ENCODE measurements at places on chromosomes 13 and 19.

GRCh38 chr19:6801485-6802086 is 29.1 kb downstream of the VAV1 start:
- peak; percentile 73 for DNase-seq

DNA sequence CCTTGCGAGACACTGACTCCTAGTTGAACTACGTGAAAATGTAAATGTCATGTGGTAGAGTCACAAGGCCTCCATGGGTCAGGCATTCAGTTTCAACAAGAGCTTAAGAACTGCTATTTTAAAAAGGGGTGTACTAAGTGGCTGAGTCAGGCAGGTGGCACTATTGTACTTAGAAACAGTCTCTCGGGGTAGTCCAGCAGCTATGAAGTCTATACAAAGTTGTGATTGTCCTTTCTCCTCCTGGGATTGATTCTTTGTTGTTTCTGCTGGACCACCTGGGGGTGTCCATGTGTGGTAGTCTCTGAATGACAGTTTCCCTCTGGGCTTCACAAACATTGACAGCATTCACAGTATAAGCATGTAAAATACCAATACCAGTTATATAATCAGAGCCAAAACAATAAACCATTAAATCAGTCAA is 33.0 kb downstream of the UGGT2 start:
- no peak for DNase-seq

GRCh38 chr13:20270163-20270865 is 38.2 kb upstream of the GJB6 start:
- no peak for DNase-seq

- DNase-seq = no peak
These were observed 2.1 kb upstream of the GRTP1 start for GRCh38 chr13:113365971-113366588.

DNA sequence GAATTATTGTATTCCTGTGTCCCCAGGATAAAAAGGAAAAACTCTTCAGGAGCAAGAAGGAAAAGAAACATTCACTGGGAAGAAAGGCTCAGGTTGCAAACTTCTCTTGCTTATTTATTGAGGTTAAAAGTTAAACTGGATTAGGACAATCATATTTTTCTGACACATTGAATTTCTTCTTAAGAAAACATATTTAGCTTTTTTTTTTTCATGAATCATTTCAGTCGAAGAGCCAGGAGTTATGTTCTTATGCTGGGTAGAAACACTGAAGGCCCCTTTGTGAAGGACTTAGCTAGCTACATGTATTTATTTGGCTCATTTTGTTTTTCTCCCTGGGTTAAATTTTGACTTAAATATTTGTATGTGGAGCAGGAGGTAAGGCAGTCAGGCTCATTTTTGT is 434.0 kb downstream of the KLF5 start:
- DNase-seq = no peak

DNA sequence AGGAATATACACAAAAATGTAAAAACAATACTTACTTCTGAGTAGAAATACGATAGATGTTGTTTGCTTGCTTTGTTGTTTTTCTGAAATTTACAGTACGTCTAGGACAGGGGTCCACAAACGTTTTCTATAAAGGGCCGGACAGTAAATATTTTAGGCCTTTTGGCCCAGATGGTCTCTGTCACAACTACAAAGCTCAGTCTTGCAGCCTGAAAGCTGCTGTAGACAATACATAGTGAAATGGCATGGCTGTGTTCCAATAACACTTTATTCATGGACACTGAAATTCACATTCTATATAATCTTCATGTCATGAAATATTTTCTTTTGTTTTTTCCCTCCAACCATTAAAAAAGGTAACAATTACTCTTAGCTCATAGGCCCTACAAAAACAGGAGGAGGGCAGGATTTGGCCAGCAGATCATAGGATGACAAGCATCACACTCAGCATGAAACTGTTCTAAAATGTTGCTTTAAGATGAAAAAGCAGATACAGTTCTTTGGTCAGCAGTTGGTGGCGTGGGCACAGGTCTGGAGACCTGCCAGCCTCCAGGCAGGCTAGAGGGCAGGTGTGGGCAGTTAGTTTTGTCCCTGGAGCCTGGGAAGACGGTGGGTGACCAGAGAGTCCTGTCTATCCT is at the start of gene EDDM13:
TSS of gene EDDM13 (plus strand) at position 588 of the 638 bp plus-strand sequence. CDS start 87 bp downstream, outside the sequence.
- no peak for DNase-seq

- DNase-seq = peak; percentile 78
These were observed at the start of gene STK24 for GRCh38 chr13:98576963-98577835. STK24 (minus strand) TSS chr13:98577107; CDS start chr13:98576786, 321 bp downstream.

DNA sequence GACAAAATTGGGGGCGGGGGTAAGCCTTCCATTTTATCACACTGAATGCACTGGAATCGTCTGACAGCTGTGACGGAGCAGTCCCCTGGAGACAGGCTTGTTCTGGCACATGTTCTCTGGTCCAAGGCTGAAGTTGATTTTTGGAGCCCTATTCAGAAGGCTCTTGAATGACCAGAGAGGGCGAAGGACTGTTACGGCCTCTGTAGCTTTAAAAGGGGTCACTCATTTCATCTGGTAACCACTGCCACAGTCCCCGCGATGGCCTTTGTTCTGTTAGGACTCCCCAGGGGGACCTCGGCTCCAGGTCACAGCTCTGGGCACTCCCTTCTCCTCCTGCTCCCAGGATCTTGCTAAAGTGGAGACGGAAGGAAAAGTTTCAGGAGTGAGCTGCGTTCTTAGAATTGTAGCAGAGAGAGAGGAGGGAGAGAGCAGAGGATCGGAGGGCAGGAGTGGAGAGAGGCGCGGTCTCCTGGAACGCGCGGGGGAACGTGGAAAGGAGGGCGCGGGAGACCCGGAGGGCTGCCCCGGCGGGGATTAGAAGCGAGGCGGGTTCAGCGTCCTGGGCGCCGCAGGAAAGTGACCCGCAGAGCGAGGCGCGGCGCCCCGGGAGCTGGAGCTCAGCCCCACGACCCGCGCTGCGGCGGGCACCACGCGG is 134.3 kb upstream of the MYO16 start:
- no peak for DNase-seq

DNA sequence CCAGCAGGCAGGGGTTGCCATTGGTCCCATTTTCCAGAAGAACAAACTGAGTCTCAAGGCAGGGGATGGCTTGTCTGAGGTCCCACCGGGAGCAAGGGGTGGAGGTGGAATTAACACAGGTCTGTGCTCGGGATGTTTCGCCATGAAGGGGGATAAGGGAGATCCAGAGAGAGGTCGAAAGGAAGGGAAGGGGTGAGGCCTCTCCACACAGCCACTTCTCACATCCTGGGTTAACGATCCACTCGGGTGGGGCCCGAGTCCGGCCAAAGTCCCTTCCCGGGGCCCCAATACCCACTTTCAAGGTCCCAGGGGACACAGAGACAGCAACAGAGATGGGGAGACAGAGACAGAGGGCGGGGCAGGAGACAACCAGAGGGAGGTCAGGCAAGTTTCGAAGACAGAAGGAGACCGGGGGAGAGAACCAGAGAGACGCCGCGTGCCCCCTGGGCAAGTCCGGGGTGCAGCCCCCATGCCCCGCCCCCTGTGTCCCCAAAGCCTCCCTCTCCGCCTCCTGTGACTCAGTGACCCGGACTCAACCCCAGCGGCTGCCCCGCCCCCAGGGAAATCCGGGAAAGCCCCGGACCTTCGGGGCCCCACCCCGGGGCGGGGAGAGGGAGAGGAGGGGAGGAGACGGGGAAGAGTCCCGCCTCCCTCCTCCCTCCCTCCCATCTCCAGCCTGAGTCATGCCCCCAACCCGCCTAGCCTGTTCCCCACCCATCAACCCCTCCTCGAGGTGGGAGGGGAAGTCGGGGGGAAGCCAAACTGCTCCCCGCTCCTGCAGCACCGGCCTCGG is 1.4 kb upstream of the BCL3 start:
- DNase-seq = peak; percentile 90

- no peak for DNase-seq
These were observed 316.0 kb upstream of the ARGLU1 start for GRCh38 chr13:106883976-106884375.

DNA sequence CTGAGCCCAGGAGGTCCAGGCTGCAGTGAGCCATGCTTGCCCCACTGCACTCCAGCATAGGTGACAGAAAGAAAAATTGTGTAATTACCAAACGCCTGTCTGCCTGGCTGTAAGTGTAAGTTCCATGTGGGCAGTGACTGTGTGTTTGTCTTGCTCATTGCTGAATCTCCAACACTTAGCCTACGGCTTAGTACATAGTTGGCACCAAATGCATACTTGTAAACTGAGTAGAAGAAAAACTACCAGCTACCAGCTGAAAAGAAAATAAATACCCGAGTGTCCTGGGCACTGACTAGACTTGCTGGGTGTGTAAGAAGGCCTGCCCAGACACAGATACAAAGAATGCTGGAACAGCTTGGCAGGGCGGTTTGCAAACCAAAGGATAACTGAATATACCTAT is 2.7 kb upstream of the CEBPG start:
- DNase-seq = no peak

GRCh38 chr13:108451121-108451520 is 178.3 kb upstream of the MYO16 start:
- no peak for DNase-seq

DNA sequence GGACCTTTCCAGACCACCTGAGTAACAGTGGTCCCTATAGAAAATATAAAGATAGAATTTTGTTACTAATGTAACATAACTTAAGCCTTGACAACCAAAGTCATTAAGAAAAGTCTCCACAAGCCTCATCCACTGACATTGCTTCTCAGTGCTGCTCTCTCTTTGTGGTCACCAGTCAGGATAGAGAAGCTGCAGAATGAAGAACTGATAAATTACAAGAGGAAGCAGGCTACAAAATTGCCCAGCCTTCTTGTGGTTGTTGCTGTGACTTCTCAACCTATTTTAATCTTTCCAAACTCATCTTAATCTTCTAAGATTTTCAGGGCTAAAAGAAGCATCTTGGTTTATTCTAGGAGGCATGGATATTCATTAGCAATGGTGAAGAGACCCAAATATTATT is 343.8 kb downstream of the MZT1 start:
- DNase-seq = no peak

DNA sequence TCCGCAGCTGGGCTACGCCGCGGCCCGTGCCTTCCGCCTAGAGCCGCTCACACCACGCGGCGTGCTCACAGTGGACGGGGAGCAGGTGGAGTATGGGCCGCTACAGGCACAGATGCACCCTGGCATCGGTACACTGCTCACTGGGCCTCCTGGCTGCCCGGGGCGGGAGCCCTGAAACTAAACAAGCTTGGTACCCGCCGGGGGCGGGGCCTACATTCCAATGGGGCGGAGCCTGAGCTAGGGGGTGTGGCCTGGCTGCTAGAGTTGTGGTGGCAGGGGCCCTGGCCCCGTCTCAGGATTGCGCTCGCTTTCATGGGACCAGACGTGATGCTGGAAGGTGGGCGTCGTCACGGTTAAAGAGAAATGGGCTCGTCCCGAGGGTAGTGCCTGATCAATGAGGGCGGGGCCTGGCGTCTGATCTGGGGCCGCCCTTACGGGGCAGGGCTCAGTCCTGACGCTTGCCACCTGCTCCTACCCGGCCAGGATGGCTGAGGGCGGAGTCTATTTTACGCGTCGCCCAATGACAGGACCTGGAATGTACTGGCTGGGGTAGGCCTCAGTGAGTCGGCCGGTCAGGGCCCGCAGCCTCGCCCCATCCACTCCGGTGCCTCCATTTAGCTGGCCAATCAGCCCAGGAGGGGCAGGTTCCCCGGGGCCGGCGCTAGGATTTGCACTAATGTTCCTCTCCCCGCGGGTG is 7.4 kb downstream of the DBP start:
- DNase-seq = no peak

DNA sequence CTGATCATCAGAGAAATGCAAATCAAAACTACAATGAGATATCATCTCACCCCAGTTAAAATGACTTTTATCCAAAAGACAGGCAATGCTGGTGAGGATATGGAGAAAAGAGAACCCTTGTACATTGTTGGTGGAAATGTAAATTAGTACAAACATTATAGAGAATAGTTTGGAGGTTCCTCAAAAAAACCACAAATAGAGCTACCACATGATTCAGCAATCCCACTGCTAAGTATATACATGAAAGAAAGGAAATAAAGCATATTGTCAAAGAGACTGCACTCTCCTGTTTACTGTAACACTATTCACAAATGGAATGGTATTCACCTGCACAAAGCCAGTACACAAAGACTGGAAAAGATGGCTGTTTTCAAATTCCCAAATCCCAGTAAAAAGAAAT is 1233.7 kb downstream of the PCDH17 start:
- no peak for DNase-seq

- no peak for DNase-seq
These were observed 1421.3 kb downstream of the OLFM4 start for GRCh38 chr13:54449922-54450321.

GRCh38 chr13:110278859-110279258 is 28.1 kb downstream of the COL4A1 start:
- no peak for DNase-seq

DNA sequence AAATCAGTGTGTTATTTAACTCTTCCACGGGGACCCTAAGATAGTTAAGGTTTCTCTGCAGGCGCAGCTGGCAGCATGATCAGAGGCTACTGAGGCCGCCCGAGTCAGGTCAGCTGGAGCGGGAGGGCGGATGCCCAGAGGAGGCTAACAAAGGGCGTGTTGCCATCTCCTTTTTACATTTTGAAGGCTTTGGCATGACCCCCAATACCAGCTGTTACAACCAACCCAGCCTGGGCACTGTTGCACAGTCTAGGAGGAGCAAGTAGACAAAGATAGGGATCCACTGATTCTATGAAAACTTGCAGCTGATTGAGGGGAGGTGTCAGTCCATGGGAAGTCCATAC is 15.7 kb downstream of the COL4A2 start:
- DNase-seq = no peak

DNA sequence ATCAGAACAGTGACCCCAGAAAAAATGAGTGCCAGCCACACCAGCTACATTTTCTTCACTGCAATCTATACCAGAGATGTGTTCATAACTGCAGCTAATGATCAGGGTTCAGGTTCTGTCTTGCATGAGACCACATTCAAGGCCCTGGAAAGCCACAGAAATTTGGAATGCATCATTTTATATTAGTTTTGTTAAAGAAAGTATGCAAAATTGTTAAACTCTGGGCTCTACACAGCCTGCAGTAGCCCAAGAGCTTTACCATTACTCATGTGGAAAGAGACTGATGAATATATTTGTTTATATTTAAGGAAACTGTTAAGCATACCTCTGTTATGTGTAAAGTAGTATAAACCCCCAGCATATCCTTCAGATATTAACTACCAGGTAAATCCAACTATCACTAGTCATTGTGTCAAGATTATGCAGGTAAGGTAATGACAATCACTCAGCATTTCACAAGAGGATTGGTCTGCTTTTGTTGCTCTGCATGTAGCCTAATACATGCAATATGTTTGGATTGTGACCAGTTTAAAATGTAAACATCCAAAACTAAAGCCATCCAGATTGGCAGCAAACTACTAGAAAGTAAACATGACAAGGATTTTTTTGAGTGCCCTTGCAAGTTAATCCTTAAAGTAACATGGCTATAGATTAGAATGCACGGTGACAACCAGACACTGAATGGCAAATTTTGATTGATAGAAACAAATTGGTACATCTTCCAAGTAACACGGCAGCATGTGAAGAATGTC is 429.1 kb upstream of the ARGLU1 start:
- DNase-seq = no peak

GRCh38 chr19:10454267-10454666 is 33.9 kb downstream of the PDE4A start:
- no peak for DNase-seq

- no peak for DNase-seq
These were observed 94.6 kb downstream of the CCNA1 start for GRCh38 chr13:36526897-36527296.

GRCh38 chr13:46951516-46951915 is 54.7 kb upstream of the HTR2A start:
- DNase-seq = no peak

GRCh38 chr13:43874504-43875092 is 4.9 kb downstream of the CCDC122 start:
- no peak for DNase-seq

- DNase-seq = no peak
These were observed 19.5 kb downstream of the NUFIP1 start for GRCh38 chr13:44969551-44970484.
